IPS-NIHi11 (cell line): ENCODE measurements at places on chromosomes 16 and 17.

- DNase-seq, result no peak
Observed at GRCh38 chr16:1053121-1053521, 19.4 kb upstream of the SSTR5 start.

DNA sequence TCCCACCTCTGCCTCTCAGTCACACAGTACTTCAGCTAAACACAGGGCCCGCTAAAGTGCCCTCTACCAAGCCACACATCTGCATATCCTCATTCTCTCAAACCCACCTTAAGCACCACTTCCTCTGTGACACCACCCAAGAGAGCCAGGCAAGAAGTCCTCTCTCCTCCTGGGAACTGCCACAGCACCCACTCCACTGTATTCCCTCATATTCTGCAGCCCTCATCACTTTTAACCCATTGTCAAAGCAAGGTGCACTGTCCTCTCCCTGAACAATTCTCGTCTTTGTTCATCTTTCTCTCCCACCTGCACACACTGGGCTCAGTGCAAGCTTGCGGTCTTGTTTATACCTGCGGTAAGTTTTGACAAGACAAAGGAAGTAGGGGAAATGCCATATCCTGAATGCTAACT, 13.6 kb downstream of the CHD9 start:
- no peak for DNase-seq

DNA sequence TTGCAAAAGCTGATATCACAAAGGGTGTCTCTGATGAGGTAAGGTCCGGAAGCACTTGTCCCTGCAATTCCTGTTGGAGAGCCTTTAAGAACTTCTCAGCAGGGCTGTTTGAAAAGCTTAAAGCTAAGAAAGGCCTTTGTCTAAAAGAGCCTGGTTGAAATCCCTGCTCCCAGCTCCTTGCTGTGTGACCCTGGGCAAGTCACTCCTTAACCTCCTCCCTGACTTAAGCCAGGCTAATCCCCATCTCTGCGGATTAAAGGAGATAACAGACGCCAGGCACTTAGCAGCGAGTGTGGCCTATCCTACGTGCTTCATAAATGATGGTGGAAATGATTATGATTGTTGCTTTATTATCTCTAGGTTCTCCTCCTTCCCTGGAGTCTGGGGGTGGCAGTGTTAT, 368.0 kb upstream of the RBFOX1 start:
- DNase-seq, result no peak

- DNase-seq, result no peak
Observed at GRCh38 chr17:78959803-78960202, 19.9 kb downstream of the LGALS3BP start.

GRCh38 chr17:725746-726145, 6.7 kb upstream of the TLCD3A start:
- DNase-seq, result no peak

- DNase-seq, result no peak
Observed at GRCh38 chr16:85227084-85227945, 115.0 kb upstream of the CIBAR2 start.
